ENCODE measurements at places on chromosomes 2 and 18.

DNA sequence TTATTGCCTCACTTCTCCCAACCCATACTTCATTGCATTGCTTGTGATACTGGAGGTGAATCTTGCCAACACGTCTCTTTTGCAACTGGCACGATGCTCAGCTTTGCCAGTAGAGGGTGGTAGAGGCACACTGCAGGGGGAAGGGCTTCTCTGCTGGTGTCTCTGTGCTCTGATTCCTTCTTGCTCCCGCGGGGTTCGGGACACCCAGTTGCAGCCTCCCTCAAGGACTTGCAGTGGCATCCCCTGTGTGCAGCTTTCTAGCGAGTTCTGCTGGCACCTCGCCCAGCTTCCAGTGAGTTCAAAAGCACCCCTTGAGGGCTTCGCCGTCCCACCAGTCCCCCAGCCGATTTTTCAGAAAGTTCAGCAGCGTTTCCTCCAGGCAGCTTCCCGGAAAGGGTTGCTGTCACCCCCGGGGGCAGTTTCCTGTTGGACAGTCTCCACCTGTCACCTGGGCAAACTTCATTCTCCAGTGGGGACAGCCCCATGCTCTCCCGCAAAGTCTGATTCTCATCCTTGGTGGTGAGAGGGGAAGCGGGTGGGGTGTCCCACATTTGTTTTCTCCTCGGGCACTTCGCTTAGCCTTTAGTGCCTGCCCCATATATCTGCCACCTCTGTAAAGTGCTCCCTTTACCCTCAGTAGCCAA lies 35.4 kb upstream of the EN1 start:
- DNase-seq: no peak

GRCh38 chr2:237864940-237865622 lies 5.7 kb downstream of the RAMP1 start:
- no peak for DNase-seq

DNA sequence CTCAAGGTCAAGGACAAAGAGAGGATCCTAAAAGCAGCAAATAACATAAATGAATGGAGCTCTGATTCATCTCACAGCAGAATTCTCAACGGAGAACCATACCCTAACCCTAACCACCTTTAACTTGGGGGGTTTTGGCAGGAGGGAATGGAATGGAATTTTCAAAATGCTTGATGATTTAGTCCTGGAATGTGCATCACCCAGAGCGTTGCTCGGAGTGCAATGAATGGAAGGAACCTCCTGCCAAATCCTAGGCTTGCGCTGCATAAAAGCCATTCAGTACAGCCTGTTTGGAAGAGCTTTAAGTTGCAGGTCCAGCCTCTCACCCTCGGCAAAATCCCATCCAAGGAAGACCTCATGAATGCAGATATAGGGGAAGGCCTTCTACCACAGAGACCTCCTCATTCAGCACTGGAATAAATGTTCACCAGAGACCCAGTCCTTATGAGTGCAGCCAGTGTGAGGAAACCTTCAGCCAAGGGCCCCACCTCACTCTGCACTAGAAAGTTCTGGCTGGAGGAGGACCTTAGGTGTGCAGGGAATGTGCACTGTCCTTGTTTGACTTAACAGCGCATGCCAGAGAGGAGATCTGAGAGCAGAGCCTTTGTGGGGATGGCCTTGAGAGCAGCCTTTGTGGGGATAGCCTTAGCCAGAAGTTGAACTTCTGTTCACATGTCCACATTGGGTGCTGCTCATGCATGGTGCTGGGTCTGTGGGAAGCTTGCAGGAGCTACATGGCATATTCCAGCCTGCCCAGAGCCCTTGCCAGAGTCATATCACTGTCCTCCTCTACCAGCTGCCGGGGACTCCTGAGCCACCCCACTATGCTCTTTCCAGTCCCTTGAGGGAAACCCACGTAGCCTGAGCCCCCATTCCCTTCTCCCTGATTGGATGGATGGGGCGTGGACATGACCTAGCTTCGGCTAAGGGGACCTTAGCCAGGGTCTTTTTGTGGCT lies 30.5 kb downstream of the ASB1 start:
- no peak for DNase-seq

DNA sequence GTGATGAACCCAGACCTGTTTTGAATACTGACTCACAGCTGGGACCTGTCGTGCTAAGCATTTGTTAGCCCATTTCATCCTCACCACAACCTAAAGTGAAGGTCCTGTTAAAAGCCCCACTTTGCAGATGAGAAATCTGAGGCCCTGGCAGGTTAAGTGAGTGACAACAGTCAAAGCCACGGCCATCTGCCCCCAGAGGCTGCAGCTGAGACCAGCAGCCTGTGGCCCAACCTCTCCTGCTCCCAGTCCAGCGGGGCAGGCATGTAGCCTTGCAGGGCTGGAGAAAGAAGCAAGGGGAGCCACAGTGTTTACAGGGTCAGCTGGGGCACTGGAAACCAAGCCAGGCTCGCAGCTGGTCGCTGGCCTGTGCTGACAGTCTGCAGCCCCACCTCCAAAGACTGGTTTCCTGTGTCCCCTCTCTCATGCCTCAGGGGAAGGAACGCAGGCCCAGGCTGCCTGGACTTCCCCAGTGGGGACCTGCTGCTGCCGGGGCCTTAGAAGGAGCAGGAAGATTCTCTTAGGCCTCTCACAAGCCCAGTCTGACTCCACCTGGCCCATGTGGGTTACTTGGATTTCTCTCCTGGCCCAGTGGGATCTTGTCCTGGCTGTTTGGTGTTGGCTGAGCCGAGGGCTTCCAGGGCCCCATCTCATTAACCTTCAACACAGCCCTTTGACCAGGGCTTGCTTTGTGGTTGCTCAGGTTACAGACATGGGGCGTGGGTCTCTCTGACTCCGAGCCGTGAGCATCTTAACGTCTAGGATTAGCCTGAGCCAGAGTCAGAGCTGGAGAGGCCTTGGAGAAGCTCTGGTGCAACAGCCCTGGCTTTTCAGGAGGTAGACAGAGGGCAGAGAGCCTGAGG lies 1.7 kb downstream of the INPP5D start:
- no peak for DNase-seq
